ENCODE measurements at places on chromosomes 11 and 22.

DNA sequence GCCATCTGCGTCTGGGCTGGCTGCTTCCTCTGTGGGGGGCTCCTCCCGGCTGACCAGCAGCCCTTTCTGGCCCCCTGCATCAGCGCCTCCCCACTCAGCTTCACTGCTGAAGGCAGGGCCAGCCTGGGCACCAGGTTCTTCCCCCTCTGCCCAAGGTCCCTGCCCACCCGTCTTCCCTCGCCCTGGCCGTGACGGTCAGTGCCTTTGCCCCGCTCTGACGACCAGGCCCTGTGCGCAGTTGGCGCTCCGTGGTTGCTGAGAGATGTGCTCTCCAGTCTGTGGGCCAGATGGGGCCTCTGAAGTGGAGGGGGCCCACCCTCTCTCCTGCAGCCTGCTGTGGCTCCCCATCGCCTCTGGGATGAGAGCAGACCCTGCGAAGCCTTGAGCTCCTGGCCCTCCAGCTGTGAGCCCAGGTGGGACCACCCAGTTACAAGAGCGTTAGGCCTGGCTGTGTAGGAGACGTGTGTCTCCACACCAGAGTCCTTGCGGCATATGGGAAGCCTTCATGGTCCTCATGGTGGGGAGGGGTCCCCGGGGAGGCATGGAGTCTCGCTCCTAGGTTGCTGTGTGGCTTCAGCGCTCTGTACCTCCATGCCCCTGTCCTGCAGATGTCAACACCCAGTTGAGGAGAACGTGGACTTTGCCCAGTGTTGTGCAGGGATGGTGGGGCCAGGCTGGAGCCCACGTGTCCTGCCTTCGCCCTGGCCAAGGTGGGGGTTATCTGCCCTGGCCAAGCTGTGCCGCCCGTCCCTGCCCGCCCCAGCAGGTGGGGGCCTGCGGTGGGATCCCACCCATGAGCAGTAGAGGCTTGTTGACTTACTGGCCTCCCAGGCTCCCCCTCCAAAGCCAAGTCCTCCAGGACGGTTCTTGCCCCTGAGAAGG is 14.2 kb downstream of the LRP5 start:
- DNase-seq: no peak

DNA sequence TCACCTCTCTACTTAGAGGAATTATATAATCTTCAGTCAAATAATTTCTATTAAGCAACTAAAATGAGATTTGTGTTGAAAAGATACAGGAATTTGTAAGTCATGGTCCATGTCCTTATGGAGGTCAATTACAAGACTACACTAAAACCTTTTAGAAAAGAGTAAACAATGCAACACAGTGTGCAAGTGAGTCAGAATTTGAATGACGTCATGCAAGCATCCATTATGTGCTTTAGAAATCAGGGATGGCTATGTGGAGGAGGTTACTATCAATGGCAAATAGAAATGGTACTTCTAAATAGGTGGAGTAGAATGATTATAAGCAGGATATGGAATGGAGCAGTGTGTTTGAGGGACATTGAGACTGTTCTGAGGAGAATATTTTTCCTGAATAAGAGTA is 16.6 kb downstream of the OR10D3 start:
- no peak for DNase-seq

- no peak for DNase-seq
Observed at GRCh38 chr11:37371346-37371970, 773.4 kb upstream of the RAG2 start.

GRCh38 chr11:2265396-2265795 is 5.0 kb downstream of the ASCL2 start:
- no peak for DNase-seq

DNA sequence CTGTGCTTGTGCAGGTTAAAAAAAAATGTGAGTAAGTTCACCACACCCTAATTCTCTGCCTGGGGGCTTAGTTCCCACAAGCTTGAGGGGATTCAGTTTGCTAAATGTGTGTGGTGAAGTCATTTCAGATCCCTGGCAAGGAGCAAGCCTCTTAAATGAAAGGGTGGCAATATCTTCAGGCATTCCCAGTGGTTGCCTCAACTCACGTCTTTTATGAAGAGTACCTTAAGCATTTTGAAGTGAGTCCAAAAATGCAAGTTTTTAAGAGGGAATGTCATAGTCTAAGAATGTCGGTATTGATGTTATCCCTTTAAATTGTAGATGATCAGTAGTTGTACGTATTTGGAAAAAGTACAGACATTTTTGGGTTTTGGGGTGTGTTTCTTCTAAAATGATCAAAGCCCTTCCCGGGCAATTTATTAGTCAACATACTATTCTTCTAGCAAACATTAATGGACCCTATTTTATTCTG is 4.9 kb downstream of the TCP11L1 start:
- DNase-seq: no peak

- DNase-seq: no peak
Observed at GRCh38 chr11:67273260-67273990, 7.2 kb downstream of the GRK2 start.

GRCh38 chr22:44787832-44788231 is 35.5 kb downstream of the ARHGAP8 start:
- no peak for DNase-seq

GRCh38 chr11:31995525-31996094 is 95.3 kb upstream of the RCN1 start:
- DNase-seq: no peak

- DNase-seq: no peak
Observed at GRCh38 chr11:75570559-75571139, 8.6 kb downstream of the SERPINH1 start.

DNA sequence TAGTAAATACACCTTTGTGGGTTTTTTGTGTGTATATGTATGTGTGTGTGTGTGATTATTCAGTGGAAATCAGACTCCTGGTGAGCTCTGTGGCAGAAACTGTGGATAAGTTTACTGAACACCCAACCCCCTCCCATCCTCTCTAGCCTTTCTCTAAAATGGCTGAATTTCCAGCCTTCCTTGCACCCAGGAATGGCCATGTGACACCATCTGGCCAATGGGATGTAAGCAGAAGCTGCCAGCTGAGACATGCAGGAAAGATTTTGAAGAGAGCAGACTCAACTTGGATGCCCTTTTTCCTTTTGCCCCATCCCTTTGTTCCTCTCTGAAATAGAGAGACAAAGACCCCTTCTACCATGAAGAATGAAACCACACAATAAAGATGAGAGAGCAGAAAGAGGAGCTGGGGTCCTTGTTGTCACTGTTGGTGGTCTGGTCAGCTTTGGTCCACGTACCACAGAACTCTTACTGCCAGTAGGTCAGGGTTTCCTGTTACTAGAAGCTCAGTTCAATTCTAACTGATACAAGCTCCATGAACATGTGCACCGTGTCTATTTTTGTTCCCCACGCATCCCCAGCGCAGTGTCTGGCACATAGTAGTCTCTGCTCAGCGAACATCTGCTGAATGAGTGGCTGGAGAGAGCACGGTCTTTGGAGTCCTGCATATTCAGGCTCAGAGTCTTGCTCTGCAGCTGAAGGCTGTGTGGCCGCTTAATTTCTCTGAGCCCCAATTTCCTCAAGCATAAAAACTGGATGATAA is 57.5 kb downstream of the SEZ6L start:
- no peak for DNase-seq

Measured in stimulated activated CD4-positive, alpha-beta T cell treated with anti-CD3 and anti-CD28 coated beads, Interleukin-12 subunit alpha, Interleukin-12 subunit beta, amount 100 ng/mL, for 24 hours (primary cell).